Thyroid gland (tissue), 4 donors: ENCODE measurements at places on chromosomes 1 and 21. TPM values are rescaled to one million over a fixed set of nuclear protein-coding genes. Genes with fewer than 3 reads are reported as not detected.
A peak's percentile ranks its signal among the peaks of the same experiment; 100 is the strongest.

Gene CFHR4
- total RNA-seq = not detected

Gene CLEC20A
- total RNA-seq = not detected

Gene TGFB2
- total RNA-seq = 7.8 TPM

Gene TMEM61
- not detected for total RNA-seq

Gene RCC1
- 9.4 TPM for total RNA-seq

Gene LCE2C
- total RNA-seq = 17.6 TPM

- no peak for DNase-seq
Observed at GRCh38 chr21:42214081-42214750, 4.7 kb upstream of the ABCG1 start.

DNA sequence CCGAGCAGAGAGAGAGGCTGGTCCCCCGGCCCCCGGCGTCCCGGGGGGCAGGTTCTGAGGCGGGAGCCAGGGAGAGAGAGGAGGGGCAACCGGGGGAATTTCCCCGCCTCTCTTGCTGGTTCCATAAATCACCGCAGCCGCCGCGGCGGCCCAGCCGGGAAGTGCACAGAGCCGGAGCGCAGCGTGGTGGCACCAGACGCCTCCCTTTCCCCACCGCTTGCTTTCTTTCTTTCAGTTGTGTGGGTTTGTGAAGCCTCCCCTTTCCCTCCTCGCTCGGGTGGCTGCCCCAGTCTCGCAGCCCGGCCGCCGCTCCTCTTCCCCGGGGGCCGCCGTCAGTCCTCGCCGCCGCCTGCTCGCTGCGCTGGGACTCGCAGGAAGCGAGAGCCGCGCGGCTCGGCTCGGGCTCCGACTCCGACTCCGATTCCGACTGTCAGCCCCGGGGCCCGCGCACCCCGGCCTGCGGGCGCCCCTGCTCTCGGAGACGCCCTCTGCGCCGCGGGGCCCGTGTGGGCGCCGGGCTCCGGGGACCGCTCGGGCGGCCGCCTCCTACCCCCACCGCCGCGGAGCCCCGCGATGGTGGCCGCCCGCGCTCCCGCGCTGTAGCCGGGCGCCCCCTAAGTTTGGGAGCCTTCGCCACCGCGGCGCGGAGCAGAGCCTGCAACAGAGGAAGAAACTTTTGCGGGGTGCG is at the start of gene CACHD1:
CACHD1 (plus strand) TSS at position 153 of the 688 bp plus-strand sequence. CDS start 616 bp downstream, outside the sequence.
- DNase-seq = peak; percentile 88

- no peak for DNase-seq
Observed at GRCh38 chr1:219266524-219266923, 92.8 kb downstream of the LYPLAL1 start.
